Right lung (tissue), 10 donors: ENCODE measurements at places on chromosomes 2 and 18. TPM values are rescaled to one million over a fixed set of nuclear protein-coding genes. Genes with fewer than 3 reads are reported as not detected.

DNA sequence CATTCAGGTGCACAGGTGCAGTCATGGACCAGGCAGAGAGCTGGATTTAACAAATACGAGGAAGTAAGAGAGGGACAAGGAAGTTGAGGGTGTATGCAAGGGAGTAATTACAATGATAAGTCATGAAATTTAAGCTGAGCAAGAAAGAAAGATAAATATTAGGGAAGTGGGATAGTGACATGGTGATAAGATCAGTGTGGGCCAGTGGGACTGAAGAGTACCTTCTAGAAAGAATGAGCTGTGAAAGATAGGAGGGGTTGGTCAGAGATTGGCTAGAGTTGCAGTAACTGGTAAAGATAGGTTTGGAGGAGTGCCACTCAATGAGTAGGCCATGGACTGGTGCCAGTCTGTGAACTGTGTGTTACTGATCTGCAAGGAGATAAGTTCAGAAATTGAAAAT lies 200.8 kb upstream of the SIX3 start:
- DNase-seq = no peak

- no peak for DNase-seq
These were observed 2.0 kb downstream of the MRPL30 start for GRCh38 chr2:99183025-99183424.

DNA sequence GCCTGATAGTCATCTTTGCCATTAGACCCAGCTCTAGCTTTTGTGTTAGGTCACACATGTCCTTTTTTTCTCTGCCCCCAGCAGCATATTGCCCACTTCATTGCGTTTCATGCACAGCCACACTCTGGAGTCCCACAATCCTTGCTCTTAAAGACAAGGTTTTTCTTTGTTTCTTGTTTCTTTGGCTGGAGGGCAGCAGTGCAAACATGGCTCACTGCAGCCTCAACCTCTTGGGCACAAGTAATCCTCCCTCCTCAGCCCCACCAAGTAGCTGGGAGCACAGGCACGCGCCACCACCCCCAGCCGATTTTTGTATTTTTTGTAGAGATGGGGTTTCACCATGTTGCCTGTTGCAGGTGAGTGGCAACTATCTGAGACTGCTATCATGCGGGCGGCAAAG lies 16.9 kb upstream of the PAPOLG start:
- no peak for DNase-seq

DNA sequence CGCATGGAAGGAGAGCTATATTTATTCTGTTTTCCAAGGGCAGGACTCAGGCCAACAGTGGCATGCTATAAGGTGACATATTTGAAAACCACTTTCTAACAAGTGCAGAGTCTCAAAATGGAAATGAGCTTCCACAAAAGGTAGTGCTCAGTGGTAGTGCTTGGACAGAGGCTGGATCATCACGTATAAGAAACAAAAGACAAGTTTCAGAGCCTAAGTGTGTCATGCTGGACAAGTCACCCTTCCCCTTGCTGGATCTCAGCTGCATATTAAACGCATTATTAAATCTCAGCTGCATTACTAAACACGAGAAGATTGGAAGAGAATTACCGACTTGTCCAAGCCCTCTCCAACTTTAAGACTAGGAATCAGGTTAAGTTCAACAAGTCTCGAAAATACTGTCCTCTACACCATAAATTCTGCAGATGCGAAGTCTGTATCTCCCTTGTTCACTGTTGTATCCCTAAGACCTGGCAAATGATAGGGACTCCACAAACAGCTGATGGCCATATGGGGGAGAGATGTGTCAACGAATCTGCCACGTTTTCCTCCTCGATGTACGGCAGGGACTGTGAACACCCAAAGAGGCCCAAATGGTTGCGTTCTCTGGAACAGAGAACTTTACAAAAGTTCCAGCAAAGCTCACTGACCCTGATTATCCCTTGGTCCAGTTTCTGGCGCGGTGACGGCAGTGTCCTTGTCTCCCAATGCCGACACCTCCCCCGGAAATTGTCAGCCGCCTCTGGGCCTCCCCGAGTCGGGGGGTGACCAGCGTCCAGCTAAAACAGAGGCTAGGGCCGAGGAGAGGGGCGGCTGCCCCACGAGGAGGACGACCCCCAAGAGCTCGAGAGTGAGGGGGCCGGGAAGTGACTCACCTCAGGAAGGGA lies 611 bp downstream of the NOL10 start:
- DNase-seq = no peak

DNA sequence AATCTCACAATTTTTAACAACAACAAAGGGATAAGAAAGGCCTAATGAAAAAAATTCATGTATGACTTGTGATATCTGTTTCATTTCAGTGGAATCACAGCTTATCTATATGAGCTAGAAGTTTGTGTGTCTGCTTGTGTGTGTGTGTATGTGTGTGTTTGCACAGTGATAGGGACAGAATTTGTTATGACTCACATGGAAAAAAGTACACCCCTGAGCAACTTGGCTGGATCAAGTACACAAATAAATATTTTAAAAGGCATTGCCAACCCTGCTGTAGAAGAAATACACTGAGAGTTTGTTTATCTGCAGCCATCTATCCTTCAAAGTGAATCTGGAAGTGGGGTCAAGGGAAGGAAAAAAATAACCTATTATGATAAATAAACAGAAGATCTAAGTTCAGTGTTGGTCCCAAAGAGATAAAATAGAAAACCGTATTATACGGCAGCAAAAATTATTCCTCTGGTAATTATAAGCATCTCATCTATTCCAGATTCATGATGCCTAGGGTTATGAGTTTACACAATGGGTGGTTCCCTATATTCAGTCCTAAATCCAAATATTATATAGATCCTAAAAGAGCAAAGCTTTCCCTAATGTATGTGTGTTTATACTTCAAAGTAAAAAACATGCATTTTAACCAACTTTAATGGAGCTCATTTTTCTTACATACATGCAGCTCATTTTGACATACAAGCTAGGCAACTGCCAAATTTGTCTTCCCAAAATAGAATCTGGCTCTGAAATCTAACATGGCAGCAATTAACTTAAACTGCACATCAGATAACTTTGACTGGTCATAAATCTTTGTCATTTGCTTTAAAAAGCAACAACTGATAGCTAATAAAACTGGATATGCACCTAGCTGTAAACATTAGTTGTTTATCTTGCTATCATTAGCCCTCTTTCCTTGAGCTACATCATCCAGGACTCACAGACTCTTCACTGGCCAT lies 420.6 kb downstream of the IRS1 start:
- DNase-seq = peak; percentile 51

DNA sequence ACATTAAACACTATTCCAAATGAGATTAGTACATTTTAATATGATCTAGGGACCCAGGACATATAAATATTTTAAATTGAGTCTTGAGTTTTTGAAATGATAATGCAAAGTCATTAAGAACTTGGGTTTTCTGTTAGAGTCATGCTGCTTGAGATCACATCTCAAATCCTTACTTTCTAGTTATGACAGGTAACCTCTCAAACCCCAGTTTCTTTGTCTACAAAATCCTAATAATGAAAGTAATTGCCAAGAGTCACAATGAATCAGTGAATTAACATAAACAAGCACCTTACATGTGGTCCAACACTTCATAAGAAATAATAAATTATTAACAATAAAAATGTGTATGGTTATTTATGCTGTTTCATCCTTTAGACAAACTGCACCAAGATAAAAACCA lies 607.6 kb downstream of the LRP1B start:
- DNase-seq = no peak

DNA sequence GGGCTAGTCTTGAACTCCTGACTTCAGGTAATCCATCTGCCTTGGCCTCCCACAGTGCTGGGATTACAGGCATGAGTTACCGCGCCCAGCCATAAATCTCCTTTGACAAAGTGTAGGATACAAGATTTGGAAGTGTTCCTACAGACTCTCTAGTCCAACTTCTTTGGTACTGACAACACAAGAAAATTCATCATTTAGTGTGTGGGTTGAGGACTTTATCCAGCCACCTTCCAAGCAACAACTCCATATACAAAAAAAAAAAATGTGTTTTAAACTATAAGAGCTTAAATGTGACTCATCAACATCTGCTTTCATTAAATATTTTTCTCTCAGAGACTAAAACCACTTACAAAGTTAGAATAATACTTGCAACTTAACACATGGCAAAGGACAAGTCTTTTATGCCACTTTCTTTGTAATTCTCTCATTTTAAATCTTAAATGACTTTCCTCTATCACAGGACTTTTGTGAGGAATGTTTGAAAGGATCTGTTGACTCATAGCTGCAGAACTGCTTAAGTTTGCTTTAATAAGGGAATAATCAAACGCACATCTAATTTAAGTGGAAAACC lies 46.2 kb upstream of the ITGAV start:
- no peak for DNase-seq

DNA sequence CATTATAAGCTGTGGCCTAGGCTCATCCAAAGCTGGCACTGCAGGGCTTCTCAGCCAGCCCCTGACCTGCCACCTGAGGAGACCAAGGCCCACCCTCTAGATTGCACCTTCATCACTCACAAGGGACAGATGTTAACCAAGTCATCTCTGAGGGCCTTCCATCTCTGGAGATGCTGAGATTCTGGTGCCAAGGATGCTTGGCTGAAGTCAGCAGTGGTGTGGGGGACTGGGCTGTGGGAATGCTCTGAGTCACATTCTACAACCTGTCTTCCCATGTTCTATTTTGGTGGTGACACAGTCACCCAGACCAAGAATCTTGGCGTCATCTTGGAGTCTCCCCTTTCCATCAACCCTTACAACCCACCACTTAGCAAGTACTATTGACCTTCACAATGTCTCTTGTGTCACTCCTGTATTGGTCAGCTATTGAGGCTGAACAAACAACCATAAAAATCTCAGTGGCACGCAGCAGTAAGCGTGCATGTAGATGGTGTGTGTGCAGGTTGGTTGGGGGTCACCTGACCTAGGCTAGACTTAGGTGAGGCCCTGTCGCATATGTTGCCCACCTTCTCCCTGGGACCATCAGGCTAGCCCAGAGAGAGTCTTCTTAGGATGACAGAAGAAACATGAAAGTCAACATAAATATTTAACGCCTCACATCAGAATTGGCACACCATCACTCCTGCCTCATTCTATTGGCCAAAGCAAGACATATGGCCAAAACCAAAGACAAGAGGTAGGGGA lies 135.0 kb downstream of the SMAD7 start:
- no peak for DNase-seq

DNA sequence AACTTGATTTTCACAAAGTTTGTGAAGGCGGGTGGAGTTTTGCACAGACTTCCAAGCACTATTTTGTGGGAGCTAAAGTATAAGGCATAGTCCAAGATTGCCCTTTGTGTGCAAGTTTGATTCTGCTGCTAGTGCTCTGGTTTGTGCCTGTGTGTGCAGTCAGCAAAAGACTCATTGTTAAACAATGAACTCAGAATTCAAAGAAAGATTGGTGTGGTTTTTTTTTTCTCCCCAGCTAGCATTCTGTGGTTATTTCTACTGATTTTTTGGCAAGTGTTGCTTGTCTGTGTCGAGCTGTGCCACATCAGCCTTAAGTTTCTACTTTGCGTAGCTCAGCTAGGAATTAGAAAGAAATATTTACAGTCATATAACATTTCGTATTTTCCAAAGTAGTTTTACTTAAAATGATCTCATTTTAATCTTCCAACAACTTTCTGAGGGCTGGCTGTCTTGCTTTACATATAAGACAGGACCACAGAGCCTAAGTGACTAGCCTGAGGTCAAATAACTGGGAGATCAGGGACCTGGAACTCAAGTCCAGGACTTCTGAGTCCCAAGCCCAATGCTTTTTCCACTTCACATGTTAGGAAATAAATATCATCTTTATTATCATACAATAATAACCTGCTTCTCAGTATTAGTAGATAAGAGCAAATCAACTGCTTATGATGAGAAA lies 69.8 kb downstream of the BABAM2 start:
- no peak for DNase-seq

DNA sequence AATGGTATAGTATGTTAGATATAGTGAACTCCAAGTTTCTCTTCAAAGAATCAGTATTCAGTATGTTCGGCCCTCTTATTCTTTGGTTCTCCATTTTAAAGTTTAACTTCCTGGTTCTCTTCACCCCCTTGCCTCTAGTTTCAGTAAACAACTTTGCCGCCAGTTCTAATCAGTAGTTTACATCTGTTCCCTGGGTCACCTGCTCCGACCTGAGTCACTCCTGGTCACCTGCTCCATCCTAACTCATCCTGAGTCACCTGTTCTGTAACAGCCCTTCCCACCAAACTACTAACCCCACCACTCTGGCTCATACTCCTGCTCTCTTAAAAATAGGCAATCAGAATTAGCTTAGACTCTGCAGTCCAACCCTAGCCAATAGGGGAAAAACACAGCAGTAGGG lies 23.7 kb upstream of the TEX51 start:
- no peak for DNase-seq

DNA sequence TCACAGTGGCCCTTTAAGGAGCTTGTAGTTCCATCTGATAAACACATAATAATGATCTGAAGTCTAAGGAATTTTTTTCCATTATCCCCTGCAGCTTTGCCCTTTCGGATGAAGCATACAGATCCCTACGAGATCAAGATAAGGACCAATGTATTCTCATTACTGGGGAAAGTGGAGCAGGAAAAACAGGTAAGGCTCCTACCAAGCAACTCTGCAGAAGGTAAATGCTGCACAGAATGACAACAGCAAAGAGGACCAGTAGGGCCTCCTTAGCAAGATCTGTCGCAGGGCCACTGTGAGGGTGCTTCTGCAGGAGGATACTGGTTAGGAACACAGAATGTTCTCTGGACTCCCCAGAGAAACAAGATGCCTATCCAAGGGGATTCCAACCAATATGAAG lies 84.6 kb downstream of the MYO1B start:
- no peak for DNase-seq

DNA sequence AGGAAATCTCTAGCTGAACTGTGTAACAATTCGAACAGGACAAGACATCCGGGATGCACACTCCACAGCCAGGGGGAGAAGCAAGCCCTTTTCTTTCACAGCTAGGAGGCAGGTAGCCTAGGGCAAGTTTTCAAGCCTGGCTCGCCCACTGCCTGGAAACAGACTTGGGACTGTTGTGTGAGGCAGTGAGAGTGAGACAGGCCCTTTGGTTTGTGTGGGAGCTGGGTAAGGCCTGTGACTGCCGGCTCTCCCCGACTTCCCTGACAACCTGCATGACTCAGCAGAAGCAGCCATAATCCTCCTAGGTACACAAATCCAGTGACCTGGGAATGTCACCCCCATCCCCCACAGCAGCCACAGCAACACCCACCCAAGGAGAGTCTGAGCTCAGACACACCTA lies 179.7 kb downstream of the WDPCP start:
- DNase-seq = no peak

GRCh38 chr18:25597476-25597875 lies 245.5 kb upstream of the ZNF521 start:
- DNase-seq = no peak

GRCh38 chr18:8153887-8154583 lies 455.2 kb upstream of the RAB12 start:
- no peak for DNase-seq

The TNFRSF11A gene
- 4.0 TPM for polyA plus RNA-seq

The IL1R2 gene
- 0.24 TPM for polyA plus RNA-seq

The MC2R gene
- not detected for polyA plus RNA-seq

The RAB6C gene
- not detected for polyA plus RNA-seq

The C2orf80 gene
- polyA plus RNA-seq = not detected

The CRYBA2 gene
- not detected for polyA plus RNA-seq

The SMYD1 gene
- 0.16 TPM for polyA plus RNA-seq

The TCF23 gene
- polyA plus RNA-seq = 0.12 TPM

The TNFAIP6 gene
- polyA plus RNA-seq = 2.4 TPM

The CCDC121 gene
- 11.6 TPM for polyA plus RNA-seq

The PRSS56 gene
- 0.13 TPM for polyA plus RNA-seq

The TIA1 gene
- 555 TPM for polyA plus RNA-seq
